ENCODE measurements at places on chromosomes 3 and 15.

GRCh38 chr3:83011481-83011880 lies 1250.0 kb upstream of the GBE1 start:
- no peak for DNase-seq

DNA sequence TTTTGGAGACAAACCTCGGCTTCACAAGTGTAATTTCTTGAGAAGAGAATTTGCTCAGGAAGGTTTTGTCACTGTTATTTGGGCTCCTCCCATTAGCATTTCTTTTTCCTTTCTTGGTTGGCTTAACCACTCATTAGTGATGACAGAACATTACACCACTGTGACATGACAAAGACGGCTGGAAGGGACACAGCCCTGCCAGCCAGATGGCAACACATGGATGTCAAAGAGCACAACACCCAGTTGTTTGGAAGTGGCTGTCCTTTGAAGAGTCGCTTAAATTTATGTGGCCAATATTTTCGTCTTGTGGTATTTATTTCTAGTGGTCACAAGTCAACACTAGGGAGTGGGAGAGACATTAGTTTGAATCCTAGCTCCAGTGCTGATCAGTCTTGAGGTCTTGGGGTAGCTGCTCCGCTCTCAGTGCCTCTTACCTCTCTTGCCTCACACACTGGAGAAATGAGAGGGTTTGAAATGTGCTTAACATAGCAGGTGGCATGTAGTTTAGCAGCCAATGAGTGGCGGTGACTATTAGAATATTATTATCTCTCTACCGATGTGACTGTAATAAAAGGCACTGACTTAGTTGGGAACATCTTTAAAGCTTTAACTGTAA lies 92.8 kb downstream of the FRMD4B start:
- DNase-seq, result no peak

- no peak for DNase-seq
Observed at GRCh38 chr3:24645047-24645446, 150.4 kb upstream of the THRB start.

DNA sequence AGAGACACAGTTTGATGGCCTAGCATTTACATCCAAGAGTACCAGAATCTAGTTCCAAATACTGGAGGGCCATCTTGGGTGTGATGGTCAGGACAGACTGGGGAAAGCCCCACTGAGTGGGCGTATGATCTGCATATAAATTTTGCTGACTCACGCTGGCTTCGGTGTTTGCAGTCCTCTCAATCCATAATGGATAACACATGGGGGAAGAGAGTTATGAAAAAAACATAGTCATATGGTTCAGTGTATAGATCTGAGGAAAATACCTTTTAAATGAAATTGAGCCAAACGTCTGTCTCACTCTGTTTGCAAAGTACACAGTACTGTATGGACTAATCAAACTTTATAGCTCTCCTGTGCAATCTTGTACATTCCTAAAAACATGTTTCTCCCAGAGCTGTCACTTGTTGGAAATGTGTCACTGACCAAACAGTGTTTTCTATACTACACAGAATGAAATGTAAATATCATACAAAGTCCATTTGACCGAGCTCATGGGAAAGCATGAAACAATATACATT lies 125.3 kb upstream of the THBS1 start:
- DNase-seq, result no peak

DNA sequence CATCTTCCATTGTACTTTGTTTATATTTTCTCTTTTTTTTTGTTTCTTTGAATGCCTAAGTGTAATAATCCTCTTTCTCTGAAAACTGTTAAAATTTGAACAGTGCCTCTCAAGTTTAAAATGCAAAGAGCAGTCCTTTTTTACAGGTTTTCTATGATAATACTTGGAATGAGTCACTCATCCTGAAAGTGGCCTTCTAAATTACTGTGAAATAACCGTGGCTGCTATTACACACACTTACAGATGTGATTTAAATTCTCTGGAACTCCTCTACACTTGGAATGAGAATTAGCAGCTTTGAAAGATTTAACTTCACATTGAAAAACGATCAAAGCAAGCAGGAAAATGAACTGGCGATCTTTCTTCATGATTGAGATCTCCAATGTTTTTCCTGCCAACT lies 105.9 kb downstream of the ROBO1 start:
- no peak for DNase-seq

DNA sequence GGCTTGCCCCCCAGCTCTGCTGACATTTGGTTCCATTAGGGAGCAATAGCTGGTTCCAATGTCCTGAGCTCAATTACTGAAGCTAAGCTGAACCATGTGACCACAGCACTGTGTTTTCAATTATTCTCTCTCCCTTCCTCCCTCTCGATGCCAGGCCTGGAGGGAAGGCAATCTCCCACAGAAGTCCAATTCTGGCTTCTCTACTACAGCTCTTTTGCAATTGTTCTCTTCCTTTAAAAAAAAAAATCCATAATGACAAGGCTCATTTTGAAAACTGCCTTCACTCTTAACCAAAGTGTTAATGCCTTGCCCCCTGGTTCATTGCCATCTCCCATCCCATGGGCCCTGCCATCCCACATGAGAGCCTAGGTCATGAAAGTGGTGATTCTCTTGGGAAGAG lies 24.8 kb downstream of the IL16 start:
- no peak for DNase-seq

DNA sequence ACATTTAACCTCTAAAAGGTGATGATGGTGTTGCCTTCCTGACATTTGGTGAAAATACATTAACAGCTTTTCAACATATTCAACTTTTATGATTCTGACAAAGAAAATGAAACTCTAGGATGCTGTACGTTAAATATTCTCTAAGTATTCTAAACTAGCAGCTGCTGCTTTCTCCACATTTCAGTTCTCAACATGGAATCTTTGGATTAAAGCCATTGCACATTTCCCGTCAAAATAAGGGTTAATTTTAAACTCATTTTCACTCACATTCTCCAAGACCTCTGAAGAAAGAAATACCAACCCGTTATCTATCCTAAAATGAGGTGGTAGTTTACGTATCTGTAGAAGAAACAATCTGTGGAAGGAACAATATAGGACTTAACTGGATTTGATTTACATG lies 655.7 kb upstream of the ARPP21 start:
- DNase-seq, result no peak

- peak; percentile 37 for DNase-seq
Observed at GRCh38 chr3:23712656-23713559, 92.8 kb upstream of the UBE2E1 start.

- DNase-seq, result no peak
Observed at GRCh38 chr3:164224126-164224525, 854.2 kb downstream of the SI start.

- no peak for DNase-seq
Observed at GRCh38 chr3:56960234-56960917, 100.1 kb upstream of the SPATA12 start.

DNA sequence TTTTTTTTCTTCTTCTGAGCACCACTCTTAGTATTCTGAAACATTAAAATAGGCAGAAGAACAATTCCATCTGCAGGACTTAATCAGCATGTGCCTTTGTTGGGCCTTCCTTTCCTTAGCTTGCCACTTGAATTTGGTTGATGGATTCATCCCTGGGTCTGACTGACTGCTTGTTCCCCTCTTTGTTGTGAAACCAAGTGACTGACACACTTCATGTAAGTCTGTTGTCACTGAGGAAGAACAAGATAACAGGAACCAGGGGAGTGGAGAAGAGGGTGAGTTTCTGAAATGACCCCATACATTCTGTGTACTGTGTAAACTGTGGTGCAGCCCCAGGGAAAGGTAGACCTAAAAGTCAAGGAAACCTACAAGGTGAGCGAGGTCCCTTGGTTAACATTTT lies 188.7 kb upstream of the TBC1D5 start:
- no peak for DNase-seq

GRCh38 chr15:44666210-44667038 lies 3.0 kb upstream of the SPG11 start:
- DNase-seq, result no peak

- no peak for DNase-seq
Observed at GRCh38 chr3:57098418-57099310, 38.2 kb downstream of the SPATA12 start.

DNA sequence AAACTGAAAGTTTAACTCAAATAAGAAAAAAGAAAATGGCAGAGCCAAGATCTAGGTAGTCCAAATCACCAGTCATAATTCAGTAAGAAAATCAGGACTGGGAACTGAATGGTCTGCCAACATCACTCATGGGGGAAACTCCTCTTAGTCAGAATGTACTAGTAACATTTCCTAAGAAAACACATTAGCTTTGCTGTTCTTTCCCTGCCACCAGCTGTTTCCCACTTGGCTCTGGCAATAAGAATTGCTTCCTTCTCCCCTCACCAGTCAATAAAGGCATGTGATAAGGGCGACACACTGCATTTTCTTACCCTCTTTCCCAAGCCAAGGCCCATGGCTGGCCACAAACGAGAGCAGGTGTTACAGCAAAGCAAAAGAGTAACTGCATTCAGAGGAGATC lies 46.1 kb downstream of the PIK3R4 start:
- DNase-seq, result no peak

DNA sequence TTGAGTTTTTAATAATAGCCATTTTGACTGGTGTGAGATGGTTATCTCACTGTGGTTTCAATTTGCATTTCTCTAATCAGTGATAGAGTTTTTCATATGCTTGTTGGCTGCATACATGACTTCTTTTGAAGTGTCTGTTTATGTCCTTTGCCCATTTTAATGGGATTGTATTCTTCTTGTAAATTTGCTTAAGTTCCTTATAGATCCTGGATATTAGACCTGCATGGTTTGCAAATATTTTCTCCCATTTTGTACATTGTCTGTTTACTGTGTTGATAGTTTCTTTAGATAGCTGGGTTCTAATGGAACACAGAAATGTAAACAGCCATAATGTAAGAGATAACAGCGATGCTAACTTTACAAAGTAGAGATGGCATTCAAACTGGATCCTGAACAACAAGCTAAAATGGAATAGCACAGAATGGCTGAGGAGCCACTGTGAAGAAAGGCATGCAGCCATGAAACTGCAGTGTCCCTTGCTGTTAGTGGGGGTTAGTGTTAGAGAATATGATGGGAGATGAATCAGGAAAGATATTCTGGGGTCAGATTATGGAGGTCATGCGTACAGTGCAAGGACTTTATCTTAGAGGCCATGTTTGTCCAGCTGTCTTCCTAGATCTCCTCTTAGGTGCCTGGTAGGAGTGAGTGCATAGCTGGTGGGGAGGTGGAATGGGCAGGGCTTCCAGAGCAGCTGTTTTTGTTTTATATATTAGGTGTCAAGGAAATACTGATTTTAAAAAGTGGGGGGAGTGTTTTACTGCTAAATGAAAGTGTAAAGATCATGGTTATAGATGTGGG lies 48.1 kb downstream of the BBS4 start:
- no peak for DNase-seq

- no peak for DNase-seq
Observed at GRCh38 chr3:124935794-124936542, 1.4 kb upstream of the MUC13 start.

GRCh38 chr15:76711351-76711827 lies 193.8 kb downstream of the SCAPER start:
- DNase-seq, result no peak

DNA sequence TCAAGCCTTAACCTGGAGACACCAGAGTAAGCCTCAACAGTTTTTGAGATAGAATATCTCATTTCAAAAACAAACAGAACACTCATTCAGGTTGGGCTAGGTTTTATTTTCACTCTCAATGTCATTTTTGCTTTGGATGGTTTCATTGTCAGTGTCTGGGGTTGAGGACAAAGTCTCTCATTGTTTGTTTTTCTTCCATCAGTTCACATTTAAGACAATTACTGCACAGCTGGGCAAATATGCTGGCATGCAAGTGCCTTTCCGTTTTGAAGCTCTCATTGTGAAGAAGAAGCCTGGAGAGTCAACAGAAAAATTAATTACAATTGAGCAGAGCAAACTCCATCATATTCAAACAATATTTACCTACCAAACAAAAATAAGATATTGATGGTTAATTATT lies 1050.0 kb downstream of the TBL1XR1 start:
- no peak for DNase-seq

DNA sequence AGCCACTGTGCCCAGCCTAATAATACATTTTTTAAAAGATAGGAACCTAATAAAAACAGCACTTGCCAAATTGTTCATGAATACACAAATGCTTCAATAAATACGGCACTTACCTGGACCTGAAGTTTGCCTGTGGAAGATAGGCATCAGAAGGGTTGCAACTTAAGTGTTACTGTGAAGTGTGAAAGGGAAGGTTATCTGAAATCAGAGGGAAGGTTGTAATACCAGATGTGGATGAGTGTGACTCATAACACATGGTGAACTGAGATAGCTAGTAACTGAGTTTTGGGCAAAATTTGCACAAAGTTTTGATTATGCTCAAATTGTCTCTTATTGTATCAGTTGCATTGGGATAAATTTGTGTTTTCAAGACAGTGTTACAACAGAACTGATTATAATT lies 68.0 kb downstream of the ATP11B start:
- no peak for DNase-seq

DNA sequence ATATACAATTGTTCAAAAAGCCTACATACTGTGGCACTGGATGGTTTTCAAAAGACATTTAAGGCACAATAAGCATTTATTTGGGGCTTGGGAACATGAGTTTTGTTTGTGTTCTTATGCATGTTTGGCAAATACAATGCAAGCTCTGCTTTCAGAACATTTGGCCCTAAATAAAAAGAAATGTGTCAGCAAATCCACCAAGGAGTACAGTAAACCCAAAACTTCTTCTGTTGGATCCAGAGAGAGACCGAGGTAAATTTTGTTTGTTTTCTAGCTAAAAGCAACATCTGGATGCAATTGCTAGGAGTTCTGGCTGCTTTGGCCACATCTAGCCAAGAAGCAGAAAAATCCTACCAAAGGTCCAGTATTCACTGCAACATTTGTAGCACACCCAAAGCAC lies 168.8 kb downstream of the DCLK3 start:
- DNase-seq, result no peak

GRCh38 chr3:159987291-159987711 lies 1.3 kb upstream of the IL12A start:
- no peak for DNase-seq

DNA sequence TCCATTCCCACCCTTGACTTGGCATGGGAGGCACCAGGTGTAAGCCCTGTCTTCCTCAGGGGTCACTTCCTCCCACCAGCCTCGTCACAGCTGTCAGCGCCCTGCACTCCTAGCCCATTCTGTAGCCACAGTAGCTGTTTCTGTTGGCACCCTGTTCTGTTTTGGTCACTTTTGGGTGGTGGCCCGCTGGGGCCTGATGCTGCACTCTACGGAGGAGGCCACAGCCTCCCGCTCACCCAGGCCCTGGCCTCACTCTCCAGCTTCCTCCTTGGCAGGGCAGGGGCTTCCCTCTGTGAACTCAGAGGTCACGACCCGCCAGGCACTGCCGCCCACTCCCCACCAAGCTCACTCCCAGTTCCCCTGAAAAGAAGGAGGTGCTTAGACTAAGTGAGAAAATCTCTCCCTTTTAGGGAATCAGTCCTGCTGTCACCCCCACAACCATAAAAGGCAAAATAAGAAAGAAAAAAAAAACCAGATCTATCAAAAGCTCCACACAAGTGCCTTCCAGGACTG lies 68.4 kb downstream of the MGLL start:
- DNase-seq, result no peak

GRCh38 chr3:51894939-51895338 lies 8.2 kb downstream of the IQCF1 start:
- DNase-seq, result no peak
